ENCODE measurements at places on chromosomes 1 and 21.

- DNase-seq, result no peak
Measured at GRCh38 chr21:41325138-41325912, 8.7 kb downstream of the FAM3B start.

- no peak for DNase-seq
Measured at GRCh38 chr1:181669246-181669645, 185.9 kb downstream of the CACNA1E start.

DNA sequence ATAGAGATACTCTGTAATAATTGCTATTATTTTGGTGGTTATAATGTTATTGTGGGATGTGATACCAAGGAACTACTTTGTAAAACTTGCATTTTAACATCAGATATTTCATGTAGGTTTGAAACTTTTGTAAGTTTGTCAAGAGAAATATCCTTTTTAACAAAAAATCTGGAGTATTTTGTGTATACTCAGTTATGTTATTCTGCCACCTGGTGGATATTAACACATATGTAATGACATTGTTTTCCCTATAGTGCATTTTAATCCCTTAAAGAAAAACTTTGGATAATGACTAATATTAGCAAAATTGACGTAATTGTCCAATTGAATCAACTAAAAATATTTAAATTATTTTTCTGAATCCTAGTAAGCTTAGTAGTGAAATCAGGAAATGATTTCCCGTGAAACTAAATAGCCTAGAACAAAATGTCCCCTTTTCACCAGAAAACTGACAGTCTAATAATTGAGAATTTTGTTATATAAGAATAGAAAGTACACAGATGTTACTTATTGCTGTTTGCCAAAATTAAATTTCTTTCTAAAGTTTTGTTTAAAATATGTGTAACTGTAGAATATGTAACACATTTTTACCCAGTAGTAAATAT is 39.6 kb downstream of the KCTD3 start:
- no peak for DNase-seq

DNA sequence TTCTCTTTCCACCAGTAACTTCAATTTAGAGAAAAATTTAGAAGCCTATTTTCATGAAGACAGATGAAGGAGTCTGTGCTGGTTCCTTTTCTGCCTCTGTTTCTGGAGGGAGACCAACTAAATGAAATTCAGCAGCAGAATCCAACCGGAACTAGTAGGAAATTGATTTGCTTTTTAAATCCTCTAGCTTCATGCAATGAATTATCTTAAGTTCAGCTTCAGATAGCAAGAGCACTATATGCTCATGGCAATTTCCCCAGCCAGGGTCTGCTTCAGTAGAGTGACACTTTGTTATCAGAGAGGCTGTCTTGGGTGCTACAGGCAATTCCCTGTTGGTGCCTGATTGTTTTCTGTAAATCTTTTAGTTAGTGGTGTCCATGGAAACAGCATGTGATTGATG is 189.7 kb downstream of the SLC35F3 start:
- DNase-seq, result no peak

GRCh38 chr1:4726620-4727341 is 72.4 kb downstream of the AJAP1 start:
- no peak for DNase-seq

- no peak for DNase-seq
Measured at GRCh38 chr1:26044971-26045721, 772 bp downstream of the SLC30A2 start.

DNA sequence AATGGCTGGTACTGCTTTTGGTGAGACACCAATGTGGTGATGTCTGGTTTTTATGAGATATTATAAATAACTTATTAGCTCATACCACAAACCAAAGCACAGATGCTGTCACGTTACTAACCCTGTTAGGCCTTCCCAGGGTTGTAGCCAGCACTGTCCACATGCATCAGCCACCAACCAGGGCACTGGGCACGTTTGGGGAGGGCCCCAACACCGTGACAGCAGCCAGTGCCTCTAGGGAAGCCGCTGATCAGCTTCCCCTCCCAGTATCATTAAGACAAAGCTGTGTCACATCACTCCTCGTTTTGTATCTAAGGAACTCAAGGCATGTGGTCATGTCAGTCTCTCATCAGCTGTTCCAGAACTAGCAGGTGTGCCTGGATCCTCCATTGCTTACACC is 13.9 kb downstream of the URB1 start:
- DNase-seq, result no peak

GRCh38 chr1:230824919-230825721 is 43.2 kb downstream of the C1orf198 start:
- no peak for DNase-seq

DNA sequence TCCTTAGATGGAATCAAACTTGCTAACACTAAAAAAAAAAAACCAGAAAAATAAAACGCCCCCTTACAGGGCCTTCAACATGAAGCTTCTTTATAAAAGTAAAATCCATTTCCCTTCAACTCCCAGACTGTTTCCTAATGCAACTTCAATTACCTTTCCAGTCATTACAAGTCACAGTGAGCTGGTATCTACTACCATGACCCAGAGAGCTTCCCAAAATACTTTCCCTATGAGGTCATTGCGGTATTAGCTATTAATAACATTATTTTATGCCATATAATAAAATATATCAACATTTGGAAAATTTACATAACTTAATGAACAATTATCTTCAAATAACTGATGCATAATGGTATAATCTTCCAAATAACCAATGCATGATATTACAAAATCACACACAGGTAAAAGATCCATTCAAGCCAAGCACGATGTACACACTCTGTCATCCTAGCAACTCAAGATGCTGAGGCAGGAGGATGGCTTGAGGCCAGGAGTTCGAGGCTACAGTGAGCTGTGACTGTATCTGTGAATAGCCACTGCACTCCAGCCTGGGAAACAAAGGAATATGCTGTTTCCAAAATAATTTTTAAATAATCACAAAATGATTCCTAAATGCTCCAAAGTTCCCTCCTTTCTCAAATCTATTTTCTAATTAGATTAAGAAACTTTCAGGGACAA is 24.1 kb downstream of the EIF4G3 start:
- no peak for DNase-seq

GRCh38 chr1:5501206-5501930 is 490.9 kb downstream of the NPHP4 start:
- DNase-seq, result peak; percentile 18

DNA sequence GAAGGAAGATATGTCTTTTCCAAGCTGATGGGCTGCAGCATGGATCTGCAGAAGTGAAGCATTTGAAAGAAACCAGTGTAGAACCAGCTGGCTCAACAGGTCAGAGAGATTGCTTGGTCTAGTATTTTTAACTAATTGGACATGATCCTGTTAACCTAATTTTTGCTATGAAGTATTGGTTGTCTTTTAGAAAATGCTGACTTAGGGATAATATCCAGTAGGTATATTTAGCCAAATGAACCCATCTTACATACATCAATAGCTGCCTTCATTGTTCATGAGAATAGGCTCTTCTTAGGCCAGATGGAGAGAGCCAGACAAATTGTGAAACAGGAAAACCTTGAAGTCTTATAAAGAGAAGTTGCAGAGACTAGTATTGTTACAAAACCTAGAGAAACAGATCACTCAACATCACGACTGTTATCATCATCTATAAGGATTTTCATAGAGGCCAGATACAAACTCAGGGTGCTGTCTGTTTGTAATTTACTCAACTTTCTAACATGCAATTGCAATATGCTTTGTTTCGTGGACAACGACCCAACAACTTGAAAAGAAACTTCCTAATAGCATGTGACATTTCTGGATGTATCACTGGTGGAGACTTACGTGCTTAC is 148.2 kb downstream of the DISC1 start:
- DNase-seq, result no peak

GRCh38 chr1:51044834-51045233 is 57.2 kb upstream of the C1orf185 start:
- DNase-seq, result no peak

GRCh38 chr1:42206164-42206563 is 41.6 kb upstream of the GUCA2A start:
- DNase-seq, result no peak

DNA sequence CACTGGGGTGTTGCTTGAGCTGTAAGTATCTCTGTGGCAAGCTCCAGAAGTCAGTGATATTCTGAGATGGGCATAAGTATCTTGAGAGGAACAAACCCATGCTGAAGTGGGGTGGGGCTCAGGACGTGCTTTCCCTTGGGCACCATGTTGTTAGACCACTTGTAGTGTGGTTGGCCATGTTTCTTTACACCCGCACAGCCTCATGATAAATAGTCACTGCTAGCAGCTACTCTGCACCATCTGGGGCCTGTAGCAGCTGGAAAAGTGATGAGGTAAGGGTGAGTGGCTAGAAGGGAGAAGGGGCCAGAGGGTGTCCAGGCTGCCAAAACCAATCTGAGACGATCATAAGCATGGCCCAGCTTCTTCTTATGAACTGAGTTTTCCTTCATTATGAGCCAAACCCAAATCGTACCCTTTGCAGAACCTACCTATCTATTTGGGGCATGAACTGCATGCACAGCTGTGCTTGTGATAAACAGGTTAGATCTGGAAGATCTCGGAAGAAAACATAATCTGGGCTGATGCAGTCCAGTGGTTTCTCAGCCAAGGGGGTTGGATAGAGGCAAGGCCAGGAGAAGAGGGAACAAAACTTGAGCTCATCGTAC is 91.9 kb upstream of the IRF2BP2 start:
- DNase-seq, result no peak

- DNase-seq, result no peak
Measured at GRCh38 chr21:16842696-16843035, 670.2 kb upstream of the CXADR start.

DNA sequence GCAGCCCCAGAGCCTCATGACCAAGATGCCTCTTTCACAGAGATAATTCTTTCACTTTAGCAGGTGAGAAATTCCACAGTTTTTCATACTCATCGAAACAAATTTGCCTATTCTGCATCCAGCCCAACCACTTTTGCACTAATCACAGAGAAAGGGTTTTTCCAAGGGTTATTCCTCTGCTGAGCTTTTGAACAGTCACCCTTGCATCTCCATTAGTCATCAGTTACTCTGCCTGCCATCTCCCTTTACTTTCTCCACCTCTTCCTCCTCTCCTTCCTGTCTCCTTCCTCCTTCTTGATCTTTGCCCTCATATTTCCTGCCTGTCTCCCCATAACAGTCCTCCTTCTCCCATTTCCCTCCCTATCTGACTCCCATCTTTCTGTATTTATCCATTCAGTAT is 43.9 kb downstream of the FH start:
- no peak for DNase-seq

DNA sequence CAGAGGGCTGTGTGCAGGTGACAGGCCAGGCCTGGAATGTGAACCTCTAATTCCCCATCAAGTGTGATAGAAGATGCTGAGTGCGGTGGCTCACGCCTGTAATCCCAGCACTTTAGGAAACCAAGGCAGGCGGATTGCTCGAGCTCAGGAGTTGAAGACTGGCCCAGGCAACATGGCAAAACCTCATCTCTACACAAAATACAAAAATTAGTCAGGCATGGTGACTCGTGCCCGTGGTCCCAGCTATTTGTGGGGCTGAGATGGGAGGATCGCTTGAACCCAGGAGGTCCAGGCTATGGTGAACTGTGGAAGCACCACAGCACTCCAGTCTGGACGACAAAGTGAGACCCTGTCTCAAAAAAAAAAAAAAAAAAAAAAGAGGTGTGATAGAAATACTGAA is 40.1 kb upstream of the PUM1 start:
- DNase-seq, result no peak

- peak; percentile 73 for DNase-seq
Measured at GRCh38 chr21:44681861-44682579, at the start of gene KRTAP12-1. Gene KRTAP12-1, minus strand, starts transcription at chr21:44682163. Its CDS starts 40 bp downstream, at chr21:44682123.

DNA sequence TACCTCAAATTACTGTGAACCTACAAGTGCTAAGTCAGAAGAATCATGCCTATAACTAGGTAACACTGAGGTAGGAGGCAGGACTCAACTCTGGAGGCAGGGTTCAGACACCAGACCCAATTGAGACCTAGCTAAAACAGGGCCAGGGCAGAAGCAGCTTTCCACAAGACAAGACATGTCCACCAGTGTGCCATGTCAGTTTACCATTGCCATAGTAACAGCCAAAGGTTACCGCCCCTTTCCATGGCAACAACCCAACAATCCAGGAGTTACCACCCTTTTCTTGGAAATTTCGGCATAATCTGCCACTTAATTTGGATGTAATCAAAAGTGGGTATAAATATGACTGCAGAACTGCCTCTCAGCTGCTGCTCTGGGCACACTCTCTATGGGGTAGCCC is 432.3 kb downstream of the DPYD start:
- DNase-seq, result no peak

GRCh38 chr21:45302082-45303061 is 14.7 kb upstream of the POFUT2 start:
- DNase-seq, result no peak

- no peak for DNase-seq
Measured at GRCh38 chr1:33905241-33905640, 41.4 kb downstream of the HMGB4 start.

GRCh38 chr1:64060611-64061302 is 142.7 kb upstream of the UBE2U start:
- DNase-seq, result peak; percentile 86

DNA sequence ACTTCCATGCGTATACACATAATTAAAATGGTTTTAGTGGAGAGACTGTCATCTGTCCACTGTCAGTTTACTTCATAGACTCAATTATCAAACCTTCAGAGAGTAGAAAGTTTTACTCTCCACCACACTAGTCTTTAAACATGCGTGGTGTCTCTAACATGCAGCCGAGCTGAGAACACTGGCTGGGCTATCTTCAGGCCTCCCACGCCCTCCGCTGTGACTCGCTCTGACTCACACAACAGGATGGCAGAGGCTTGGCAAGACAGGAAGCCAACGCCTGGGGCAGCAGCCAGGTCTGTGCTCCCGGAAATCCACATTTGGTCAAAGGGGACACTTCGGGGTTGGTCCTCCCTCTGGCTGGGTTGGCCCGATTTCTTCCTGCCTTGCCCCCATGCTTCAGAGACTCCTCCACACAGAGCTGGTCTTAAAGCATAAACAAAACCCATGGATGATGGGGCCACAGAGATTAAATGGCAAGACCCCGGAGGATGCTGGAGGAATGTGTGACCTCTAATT is 22.7 kb upstream of the IFNGR2 start:
- no peak for DNase-seq

DNA sequence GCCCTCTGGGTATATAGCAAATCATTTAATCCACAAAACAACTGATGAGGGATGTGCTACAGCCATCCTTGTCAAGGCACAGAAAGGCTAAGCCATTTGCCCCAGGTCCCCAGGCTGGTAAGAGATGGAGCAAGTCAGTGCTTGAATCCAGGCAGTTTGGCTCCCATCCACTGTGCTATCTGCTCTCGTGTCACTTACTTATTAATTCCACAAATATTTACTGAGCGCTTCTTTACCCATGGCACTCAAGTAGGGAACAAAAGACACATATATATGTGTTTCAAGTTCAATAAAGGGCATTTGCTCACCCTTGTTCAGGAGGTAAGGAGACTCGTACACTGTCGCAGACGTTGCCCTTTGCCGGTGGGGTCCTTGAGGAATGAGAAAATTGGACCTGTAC is 38.6 kb upstream of the MPZL1 start:
- DNase-seq, result no peak

DNA sequence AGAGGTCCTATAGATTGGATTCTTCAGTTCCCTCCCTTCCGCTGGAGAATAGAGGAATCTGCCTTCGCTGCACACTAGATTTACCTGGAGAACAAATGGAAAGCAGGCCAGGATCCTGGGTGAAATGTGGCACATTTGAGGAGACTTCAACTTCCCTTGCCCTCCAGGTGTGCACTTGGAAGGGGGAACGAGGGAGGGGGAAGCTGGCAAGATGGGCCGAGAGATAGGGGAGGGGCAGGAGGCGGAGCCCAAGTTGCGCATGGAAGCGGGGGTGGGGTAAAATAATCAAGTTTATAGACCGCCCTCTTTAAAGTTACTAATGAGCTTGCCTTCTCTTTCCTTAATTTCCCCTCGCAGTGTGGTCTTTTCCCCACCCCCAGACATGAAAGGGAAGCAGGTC is 155.7 kb upstream of the CAMK1G start:
- no peak for DNase-seq
